ENCODE measurements at places on chromosomes 6 and 20.

DNA sequence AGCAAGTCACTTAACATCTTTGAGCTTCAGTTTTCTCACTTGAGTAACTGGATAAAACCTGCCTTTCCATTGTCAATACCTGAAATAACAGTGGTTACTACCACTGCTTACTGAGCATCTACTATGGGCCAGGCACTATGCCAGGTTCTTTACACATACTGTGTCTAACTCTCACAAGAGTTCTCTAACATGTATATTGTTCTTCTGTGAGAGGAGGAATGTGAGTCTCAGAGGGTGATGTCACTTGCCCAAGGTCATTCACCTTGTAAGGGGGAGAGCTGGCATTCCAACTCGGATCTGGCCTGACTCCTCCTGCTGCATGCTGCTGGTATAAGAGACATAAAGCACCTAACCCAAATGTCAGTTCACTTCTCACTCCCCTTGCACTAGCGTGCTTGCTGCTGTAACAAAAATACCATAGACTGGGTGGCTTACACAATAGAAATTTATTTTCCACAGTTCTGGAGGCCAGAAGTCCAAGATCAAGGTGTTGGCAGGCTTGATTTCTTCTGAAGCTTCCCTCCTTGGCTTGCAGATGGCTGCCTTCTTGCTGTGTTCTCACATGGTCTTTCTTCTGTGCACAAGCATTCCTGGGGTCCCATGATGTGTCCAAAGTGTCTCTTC, 21.9 kb upstream of the SGK2 start:
- no peak for DNase-seq

- no peak for DNase-seq
These were observed 73.7 kb downstream of the LYRM2 start for GRCh38 chr6:89564752-89565427.

- DNase-seq = peak; percentile 39
These were observed 92.1 kb upstream of the NEDD9 start for GRCh38 chr6:11324453-11325015.

DNA sequence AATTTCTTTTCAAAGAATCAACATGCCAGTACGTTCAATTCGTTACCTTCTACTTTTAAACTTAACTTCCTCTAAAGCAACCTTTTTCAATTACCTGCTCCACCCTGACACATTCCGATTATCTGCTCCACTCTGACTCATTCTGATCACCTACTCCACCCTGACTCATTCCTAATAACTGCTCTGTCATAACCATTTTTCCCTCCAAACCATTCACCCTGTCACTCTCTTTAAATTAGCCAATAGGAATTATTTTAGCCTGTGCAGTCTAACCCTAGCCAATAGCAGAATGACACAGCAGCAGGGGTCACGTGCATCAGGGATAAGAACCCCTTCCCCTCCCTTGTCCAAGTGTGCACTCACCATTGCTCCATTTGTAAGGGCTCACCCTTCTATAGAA, 557.4 kb upstream of the EYS start:
- no peak for DNase-seq

- no peak for DNase-seq
These were observed 121.2 kb downstream of the PXDC1 start for GRCh38 chr6:3630258-3630835.

DNA sequence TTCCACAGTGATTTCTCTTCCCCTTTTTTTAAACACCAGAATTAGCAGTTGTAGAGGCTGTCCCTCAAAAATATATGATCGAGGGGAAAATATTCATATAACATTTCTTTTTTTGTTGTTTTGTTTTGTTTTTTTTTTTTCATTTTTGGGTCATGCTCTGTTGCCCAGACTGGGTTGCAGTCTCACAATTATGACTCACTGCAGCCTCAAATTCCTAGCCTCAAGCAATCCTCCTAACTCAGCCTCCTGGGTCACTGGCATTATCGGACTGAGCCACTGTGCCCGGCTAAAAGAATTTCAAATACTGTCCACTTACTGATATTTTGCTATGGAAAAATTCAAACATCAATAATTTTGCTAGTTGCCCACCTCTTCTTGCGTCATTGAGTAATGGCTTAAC, 134.0 kb downstream of the HFE start:
- DNase-seq = no peak

DNA sequence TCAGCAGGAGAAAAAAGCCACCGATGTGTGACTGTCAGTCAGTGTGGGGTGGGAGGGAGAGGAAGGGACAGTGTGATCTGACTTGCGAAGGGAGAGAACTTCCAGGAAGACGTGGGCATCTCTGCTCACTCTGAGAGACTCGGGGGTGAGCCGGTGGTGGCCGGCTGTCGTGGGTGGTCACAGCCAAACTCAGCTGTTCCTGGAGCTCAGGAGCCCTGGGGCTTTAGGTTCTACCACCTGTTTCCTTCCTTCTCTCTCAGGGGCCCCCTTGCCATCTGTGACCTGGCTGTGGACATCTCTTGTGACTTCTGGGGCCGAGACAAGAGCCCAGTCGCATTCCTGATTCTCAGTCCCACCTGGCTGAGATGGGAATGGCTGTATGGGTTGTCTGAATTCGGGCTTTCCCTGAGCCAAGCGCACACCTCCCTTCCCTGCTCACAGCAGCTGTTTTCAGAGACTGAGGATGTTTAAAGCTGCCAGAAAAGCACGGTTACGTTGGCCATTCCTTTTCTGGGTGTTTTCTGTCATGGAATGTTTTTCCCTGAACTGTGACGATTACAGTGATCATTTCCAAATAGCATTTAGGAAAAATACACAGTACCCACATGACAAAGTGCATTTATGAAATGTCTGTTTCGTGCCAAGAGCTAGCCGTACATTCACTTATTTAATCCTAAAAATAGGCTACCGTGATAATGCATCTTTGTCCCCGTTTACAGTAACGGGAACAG, 36.5 kb downstream of the SYNJ2 start:
- no peak for DNase-seq

DNA sequence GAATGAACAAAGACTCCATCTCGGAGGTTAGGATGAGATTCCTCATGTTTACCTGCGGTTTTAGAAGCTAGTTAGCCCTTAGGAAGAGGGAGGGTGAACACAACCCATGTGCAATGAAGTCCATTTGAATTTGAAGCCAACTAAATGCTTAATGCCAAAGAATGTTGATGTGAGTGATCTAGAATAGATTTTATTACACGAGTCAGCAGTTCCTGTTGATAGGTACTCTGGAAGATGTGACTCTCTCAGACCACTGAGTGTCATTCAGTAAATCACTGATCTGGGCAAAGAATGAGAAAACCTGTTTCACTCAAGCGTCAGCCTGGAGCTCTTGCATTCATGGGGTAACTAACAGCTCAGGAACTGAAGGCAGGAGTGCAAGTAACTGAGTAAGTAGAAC, 106.3 kb downstream of the TBC1D7 start:
- DNase-seq = no peak

GRCh38 chr6:106535012-106535411, 94.3 kb downstream of the RTN4IP1 start:
- DNase-seq = no peak

DNA sequence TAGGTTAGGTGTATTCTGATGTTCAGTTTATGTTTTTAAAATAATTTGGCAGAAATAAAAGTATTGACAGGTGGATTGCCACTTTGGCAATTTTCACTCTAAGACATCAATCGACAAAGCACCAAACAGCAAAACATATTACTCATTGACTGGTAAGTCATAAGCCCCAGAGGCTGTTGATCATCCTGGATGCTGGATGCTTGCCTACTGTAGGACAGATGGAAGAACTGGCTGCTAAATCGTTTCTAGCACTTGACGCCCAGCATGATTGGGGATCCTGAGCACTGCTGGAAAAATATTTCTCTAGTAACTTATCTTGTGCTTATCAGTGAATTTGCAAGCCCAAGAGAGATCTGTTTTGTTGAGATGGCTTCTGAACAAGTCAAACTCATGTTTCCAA, 1001.9 kb upstream of the FLRT3 start:
- no peak for DNase-seq

- DNase-seq = no peak
These were observed 112.1 kb downstream of the AFG1L start for GRCh38 chr6:108406943-108407342.

DNA sequence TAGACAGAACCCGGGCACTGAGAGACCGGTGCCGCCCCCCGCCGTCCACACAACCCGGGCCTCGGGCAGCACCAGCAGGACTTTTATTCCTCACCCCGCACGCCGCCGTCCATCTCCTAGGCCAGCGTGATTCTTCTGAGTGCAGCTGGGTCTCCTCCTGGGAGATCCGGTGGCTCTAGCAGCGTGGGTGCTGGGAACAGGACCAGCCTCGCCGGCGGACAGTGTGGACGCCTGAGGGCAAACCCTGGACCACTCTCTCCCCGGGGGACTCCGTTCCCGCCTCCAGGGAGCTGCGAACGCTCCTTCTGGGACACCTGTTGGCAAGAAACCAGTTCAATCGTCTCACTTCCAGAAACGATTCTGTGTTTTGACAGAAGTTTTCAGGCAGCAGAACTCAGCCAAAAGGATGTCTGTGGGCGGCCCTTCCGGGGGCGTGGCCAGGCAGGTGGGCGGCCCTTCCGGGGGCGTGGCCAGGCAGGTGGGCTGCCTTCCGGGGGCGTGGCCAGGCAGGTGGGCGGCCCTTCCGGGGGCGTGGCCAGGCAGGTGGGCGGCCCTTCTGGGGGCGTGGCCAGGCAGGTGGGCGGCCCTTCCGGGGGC, 130.7 kb downstream of the DLL1 start:
- DNase-seq = no peak

DNA sequence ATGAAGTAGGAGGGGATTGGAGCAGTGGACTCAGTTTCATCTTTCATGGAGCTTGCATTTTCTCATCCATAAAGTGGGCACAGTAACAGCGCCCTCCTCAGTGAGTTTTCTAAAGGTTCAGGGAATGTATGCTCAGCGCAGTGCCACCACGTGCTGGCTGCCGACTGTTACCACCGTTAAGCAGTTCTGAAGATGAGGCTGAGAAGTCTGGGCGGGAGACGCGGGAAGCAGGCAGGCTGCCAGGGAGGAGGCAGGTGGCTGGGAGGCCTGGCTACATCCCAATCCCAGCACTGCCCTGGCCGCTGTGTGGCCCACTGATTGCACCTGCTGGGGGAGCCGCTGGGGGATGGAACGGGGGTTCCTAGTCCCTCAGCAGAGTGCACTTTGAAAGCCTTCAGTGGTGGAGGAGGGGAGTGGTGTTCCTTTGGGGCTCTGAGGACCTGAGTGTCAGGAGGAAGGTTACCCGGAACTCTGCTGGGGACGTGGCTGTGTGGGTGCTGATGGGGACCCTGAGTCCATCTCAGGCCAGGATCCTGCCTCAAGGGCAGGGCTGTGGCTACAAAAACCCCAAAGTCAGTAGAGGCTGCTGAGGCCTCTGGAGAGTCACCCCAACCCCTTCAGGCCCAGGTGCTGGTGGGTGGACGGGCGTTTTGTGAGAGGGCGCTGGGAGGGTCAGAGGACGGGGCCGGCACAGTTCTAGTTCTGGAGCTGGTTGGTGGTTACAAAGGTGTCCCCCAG, 28.0 kb upstream of the PHACTR3 start:
- no peak for DNase-seq

DNA sequence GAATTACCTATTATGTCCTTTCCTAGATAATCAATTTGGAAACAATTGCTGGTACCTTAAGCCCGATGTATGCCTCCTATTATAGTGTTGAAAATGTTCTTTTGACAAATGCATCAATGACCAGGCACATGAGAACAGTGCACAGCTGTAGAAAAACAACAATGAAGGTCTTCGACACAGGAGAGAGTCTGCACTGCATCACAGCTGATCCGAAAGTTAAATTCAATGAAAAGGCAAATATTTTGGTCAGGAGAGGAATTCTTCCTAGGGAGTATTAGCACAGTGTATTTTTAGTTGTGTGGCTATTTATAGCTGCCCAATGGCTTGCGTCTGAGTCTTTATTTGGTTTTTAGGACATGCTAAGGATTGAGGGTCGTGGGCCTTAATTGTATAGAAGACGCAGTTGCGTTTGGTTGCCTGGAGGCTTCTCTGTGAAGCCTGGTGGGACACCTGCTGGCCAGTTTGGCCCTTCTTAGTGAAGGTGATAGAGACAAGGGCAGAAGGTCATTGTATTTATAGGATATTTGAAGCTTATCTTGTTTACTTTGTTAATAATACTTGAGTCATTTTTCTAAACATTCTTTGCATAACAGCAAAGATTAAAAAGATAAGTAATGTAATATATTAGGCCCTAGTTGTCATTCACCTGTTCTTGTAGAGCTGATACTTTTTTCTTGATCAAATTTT, 72.3 kb downstream of the CDYL start:
- no peak for DNase-seq

DNA sequence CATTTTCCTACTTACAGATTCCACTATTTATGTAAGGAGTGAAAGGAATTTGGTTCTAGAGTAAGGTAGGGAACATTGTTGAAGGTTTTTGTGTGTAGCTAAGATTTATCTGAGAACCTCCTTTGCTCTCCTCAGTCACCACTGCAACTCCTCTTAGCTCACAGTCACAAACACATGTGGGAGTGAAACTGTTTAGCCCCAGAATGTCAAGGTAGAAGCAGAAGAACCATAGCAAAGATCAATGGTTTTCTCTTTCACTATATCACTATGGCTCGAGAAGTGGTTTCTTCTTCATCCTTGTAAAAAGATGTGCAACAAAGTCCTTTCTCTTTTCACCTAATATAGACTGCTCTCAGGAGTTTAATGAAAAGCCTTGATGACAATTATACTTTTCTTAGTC, 6.5 kb upstream of the DEFB112 start:
- DNase-seq = no peak

DNA sequence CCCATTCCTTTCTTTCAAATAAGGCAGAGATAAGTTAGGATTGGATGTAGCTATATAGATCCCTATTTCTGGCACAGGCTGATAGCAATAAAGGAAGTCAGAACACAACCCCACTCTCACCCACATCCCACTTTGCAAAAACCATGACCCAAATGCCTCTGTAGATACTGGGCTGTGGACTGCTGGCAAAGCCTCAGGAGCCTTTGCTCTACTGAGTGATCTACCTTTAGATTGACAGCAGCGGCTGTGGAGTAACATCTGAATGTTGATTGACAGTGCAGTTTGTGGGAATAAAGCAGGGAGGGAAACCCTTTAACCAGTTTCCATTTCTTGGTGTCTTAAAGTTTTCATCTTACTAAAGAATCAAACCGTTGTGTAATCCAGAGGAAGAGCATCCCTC, 6.7 kb upstream of the TMEM30A start:
- DNase-seq = no peak

DNA sequence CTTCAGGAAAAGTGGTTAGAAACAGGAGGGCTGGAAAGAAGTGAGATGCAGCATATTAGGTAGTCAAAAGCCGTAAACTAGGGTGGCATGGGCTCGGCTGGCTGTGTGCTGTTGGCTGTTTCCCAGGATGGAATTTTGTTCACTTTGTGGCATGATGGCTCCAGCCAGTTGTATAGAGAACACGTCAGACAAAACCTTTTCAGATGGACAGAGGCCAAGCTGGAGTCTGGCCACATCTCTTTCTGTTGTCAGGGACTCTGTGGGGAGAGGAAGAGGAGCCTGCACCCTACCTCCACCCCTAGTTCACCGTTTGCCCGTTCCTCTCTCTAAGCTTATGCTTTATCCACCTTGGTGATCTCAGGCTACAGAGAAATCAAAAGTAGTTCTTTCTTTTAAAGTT, 22.0 kb downstream of the C6orf89 start:
- no peak for DNase-seq

GRCh38 chr6:121810158-121811032, 374.9 kb downstream of the GJA1 start:
- DNase-seq = no peak
